HepG2 (cell line): ENCODE measurements at places on chromosomes 11 and 22.
A peak's percentile ranks its signal among the peaks of the same experiment; 100 is the strongest.

DNA sequence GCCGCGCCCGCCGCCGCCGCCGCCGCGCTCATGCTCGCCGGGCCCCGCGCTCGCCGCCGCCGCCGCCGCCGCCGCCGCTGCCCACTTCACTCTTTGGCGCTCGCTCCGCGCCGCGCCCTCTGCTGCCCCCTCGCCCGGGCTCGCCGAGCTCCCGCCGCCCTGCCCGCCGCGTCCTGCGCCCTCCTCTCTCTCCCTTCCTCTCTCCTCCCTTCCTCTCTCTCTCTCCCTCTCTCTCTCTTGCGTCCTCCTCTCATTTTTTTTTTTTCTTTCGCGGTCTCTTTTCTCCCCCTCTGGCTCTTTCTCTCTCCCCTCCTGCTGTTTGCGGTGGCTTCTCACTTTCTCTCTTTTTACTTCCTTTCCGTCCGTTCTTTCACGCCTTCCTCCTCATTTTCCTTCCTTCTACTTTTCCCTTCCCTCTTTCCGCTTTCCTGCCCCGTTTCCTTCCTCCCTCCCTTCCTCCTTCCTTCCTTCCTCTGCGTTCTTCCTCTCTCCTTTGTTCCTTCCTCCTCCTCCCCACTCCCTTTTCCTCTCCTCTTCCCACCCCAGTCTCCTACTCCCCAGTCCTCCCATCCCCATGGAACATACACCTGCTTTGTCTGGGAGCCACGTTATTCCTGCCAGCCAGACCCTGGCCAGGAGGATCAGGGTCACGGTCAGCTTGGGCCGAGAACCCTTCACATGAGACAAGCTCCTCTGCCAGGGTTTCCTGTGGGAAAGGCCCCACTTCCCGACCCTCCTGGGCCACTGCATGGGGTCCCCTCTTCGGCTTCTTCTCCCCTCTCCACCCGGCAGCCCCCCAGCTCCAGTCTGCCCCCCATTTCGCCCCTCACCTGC is 19.3 kb upstream of the SHISAL1 start:
- no peak for DNase-seq

DNA sequence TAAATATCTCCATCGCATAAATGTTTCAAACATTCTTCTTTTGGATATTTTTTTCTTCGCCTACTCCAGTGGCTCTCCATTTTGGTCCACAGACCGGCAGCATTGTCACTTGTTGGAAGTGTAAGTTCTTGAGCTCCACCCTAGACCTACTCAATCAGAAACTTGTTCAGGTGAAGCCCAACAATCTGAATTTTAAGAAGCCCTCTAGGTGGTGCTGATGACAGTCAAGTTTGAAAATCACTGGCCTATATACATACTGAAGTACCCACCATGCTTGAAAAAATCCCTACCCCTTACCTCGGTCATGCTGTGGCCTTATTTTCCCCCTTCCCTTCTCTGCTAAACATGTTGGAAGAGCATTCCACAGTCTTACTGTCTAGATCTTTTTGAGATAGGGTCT is 10.2 kb upstream of the ACAT1 start:
- DNase-seq, result no peak

GRCh38 chr11:60338053-60338452 is 11.0 kb downstream of the MS4A6E start:
- no peak for DNase-seq

GRCh38 chr22:30606455-30607299 is at the start of gene TCN2:
TCN2 (plus strand) TSS chr22:30607174; CDS start chr22:30607332, 158 bp downstream.
- peak; percentile 41 for DNase-seq

GRCh38 chr11:93820847-93821246 is 29.6 kb downstream of the VSTM5 start:
- no peak for DNase-seq

- no peak for DNase-seq
These were observed 1295.8 kb downstream of the BRD1 start for GRCh38 chr22:48531761-48532435.

GRCh38 chr11:69337211-69337721 is 43.3 kb downstream of the MYEOV start:
- DNase-seq, result no peak
